ENCODE measurements at places on chromosomes 12 and 14.

GRCh38 chr12:66693901-66694513 lies 15.1 kb upstream of the GRIP1 start:
- no peak for DNase-seq

GRCh38 chr12:6945613-6946012 lies 1.8 kb downstream of the C12orf57 start:
- DNase-seq, result no peak

DNA sequence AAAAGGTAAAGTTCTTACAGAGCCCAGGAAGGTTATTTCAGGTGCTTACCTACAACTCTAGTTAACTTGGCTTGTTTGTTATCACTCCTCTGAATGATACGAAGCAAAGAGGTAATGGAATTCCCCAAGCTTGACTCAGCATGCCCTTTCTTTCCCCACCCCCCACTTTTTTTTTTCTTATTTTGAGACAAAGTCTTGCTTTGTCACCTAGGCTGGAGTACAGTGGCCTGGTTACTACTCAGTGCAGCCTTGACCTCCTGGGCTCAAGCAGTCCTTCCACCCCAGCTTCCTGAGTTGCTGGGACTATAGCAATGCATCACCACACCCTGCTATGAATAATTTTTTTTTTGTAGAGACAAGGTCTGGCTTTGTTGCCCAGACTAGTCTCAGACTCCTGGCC lies 17.1 kb upstream of the YBX3 start:
- DNase-seq, result no peak

GRCh38 chr14:105476831-105477659 lies 2.4 kb downstream of the CRIP2 start:
- no peak for DNase-seq
